Stimulated activated CD4-positive, alpha-beta T cell treated with anti-CD3 and anti-CD28 coated beads, Interleukin-1b, Interleukin-23, amount 100 ng/mL, for 1 hour (primary cell): ENCODE measurements at places on chromosomes 12 and 14.

GRCh38 chr12:131869871-131870418 is 24.5 kb upstream of the ULK1 start:
- DNase-seq = no peak

GRCh38 chr12:92226071-92226661 is 80.5 kb upstream of the BTG1 start:
- no peak for DNase-seq

DNA sequence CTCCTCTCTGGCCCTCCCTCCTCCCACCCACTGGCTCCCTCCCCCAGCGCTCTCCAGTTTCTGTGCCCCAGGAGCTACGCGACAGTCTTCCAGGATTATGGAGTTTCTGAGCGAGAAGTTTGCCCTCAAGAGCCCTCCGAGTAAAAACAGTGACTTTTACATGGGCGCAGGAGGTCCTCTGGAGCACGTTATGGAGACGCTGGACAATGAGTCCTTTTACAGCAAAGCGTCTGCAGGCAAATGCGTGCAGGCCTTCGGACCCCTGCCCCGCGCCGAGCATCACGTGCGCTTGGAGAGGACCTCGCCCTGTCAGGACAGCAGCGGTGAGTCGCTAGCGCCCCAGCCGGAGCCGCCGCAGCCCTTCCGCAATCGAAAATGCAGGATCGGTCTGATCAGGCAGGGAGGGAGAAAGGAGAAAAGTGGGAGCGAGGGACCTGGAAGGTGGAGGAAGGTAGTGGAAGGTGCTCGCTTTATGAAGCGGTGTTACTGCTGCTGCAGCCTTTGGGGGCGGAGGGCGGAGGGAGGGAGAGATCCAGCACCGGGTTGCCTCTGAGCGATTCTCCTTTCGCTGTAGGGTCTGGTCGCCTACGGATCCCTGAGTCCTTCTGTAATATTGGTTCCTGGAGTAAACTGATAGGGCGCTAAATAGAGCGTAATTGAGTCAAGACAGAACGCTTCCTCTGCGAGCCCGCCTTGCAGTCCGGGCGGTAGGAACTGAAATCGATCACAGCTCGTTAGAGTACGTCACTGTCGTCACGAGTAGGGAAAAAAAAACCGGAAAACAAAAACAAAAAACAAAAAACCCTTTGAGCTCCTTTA is at the start of gene ALX1:
ALX1 (plus strand) TSS at position 56 of the 819 bp plus-strand sequence; CDS start at position 98, 42 bp downstream.
- DNase-seq = no peak

DNA sequence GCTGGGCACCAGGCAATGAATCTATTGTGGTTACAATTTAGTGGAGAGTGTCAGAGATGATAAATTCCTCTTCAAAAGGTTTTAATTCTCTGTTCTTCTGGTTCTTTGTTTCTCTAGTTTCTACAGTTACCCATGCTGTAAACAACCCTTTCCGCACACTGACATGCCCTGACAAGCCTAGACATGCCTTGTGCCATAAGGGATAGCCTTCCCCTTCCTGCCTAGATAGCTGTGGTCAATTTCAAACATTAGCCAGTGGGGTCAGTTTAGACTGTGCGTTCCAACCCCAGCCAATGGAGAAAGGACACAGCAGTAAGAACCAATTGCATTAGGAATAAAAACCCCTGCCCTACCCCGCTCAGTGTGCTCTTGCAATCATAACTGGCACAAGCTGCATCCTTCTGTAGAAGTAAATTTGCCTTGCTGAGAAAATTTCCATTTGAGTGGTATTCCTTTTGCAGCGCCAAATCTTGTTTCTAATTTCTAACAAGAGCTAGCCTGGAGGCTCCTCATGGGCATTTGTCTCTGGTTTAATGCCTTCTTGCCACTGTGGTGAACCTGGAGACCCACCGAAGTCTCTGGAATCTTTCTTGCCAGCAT is 6.4 kb downstream of the EDDM3A start:
- DNase-seq = no peak

DNA sequence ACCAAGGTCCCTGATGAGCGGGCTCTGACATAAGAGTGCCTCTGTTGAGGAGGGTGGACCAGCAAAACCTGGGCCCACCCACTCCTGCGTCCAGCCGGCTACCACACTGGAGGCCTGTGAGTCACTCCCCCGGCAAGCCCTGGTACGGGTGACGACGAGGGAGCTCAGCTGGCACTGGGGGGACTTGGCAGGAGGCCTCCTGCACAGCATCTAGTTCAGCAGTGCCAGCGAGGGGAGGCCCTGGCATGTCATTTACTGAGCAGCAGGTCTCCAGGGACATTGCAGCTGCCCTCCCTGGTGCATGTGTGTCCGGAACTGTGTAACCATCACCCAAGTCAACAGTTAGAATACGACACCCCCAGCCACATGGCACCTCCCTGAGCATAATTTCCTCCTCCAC is 24.4 kb downstream of the CD9 start:
- no peak for DNase-seq

DNA sequence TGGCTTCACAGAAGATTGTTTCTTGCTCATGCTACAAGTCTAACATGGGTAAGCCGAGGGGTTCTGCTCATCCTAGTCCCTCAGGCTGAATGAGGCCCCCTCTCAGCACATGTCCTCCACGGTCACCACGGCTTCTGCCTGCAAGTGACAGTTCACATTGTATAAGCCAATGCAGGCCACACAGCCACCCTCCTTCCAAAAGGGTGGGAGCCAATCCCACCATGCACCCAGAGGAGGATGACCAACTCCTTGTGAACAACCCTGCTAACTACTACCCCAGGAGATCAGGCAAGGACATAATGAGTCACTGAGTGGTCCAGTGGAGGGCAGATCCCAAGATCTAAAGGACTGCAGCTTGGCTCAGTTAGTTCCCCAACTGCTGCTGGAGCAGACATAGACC is 6.1 kb downstream of the SPRING1 start:
- DNase-seq = no peak

DNA sequence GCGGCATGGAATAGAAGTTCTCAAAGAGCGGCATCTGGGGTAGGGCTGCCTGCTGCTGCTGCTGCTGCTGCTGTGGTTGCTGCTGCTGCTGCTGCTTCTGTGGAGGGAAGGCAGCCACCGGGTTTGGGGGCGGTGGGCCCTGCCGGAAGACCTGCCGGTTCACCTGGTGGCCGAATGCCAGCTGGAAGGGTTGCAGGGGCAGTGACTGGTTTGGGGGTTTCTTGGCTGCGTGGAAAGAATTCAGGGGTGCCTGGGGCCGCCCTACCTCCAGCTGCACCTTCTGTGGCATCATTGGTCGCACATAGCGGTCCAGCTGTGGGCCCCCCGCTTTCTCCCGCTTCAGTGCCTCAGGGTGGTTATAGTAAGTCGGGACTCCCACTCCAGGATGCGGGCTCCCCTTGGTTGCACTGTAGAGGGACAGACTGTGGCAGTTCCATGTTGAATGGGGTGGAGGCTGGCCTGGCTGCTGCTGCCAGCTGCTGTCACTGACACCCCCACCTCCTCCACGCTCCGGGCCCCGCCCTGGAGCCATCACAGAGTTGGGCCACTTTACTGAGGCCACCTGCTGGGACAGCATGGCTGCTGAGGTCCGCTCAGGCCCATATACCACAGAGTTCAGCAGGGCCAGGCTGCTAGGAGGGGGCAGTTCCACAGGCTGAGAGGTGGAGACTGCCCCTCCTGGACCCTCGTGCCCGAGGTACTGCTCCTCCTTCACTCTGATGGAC is 25.2 kb upstream of the PNMA1 start:
- DNase-seq = no peak

GRCh38 chr12:105573574-105573973 is 243.1 kb downstream of the C12orf75 start:
- DNase-seq = no peak

DNA sequence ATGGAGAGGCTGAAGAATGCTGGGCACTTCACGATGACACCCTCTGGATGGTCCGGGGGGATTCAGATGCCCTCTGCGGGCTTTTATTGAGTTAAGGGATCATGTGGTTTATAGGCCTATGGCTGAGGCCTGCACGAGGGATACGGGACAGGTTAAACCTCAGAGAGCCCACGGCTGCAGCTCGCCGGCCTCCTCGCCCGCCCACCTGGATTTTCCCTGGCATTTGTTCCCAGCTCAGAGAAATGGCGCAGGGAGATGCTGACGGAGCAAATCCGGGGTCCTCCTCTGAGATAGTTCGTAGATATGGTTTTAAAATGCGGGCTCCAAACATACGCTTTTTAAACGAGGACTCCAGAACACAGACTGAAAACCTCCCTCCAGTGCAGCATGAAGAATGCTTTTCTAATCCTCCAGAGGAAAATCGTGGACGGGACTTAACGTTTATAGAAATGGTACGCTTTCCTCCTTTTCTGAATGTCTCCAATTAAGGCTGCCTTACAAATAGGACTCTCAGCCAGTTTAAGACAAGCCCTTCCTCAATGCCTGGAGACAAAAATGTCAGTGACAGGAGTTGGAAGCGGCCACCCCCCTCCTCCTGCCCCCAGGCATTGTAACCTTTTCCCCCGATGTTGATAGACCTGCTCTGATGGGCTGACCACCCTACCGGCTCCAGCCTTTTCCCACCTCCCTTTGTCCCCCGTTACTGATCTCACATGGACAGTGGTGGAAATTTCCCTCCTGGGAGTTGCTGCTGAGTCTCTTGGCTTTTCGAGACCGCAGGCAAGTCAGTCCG is 16.6 kb downstream of the CCND2 start:
- DNase-seq = no peak

GRCh38 chr14:23481979-23482822 is 12.7 kb downstream of the NGDN start:
- DNase-seq = no peak

GRCh38 chr12:106090591-106091445 is 47.9 kb downstream of the NUAK1 start:
- DNase-seq = no peak

GRCh38 chr14:78950649-78951048 is 780.5 kb downstream of the NRXN3 start:
- DNase-seq = no peak

DNA sequence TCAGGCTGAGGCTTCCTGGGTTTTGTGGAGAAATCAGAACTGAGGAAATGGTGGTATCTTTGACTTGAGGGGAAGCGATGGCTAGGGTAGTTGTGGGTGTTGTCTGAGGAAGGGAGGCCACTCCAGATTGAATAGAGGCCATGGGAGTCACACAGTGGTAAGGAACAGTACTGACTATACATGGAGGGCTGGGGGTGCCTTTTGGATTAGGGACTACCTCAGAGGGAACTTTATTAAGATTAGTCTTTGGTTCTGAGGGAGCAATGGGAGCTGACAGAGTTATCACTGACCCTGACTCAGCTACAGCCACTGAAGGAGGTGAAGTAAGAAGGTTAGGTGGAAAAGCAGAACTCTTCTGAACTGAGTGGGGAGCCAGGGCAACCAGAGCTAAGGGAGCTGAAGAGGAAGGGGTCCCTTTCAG is 4.4 kb downstream of the NACA start:
- no peak for DNase-seq

DNA sequence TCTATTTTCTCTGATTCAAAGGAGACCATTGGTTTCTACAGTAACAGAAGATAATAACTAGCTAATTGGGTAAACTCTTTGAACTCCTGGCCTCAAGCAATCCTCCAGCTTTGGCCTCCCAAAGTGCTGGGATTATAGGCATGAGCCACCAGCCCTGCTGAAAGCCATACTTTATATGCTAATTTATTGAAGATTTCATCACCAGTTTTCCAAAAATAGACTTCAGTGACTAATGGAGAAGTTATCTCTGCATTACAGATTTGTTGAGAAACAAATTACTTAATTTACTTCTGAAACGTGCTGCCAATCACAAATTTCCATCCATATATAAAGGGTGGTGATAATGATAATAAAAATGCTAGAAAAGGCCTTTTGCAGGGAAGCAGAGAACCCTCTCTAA is 1758.1 kb upstream of the SEL1L start:
- no peak for DNase-seq

GRCh38 chr14:65303190-65303898 is 109.2 kb upstream of the FUT8 start:
- DNase-seq = no peak

- no peak for DNase-seq
Observed at GRCh38 chr12:124680863-124681778, 113.7 kb upstream of the NCOR2 start.

DNA sequence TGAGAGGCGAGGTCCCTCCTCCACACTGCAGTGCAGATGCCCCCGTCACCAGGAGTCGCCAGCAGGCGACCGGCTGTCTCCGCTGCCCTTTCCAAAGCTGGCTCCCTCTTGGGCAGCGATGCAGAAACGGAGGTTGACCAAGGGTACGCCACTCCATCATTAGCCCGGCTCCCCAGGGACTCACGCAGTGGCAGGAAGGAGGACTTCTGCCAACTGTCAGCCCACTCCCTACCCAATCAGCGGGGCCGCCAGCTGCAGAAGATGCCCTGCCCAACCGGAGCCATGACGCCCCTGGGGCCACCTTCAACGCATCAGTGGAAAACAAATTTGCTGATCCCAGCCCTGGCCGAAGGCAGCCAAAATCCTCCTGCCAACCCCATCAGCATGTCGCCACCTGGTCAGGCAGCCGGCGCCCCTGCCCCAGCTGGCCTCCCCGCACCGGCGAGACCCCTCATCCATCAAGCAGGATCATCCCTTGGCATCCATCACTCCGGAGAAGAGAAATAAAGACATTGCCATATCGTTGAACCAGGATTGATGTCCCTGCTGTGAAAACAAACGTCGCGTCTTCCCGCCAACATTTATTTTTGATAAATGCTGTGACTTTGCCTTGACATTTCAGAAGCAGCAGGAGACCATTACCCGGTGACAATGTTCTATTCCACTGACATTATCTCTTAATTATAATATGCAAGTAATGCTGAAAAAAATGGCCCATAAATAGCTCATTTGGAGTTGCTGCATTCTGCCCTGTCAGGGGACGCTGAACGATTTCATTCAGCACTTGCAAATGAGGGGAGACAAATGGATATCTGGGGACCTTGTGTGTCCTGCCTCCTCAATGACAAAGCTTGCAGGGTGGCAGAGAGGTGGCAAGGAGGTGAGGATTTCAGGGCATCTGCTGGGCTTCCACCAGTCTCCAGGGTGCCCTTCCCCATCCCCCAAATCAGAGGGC is 105.1 kb downstream of the SCARB1 start:
- no peak for DNase-seq

- no peak for DNase-seq
Observed at GRCh38 chr14:93047661-93048060, 68.1 kb downstream of the ITPK1 start.

- no peak for DNase-seq
Observed at GRCh38 chr12:131755305-131756113, 44.6 kb downstream of the SFSWAP start.
